Placental pericyte (primary cell): ENCODE measurements at places on chromosomes 7 and 10. TPM values are rescaled to one million over a fixed set of nuclear protein-coding genes. Genes with fewer than 3 reads are reported as not detected.

AGBL3 gene
- total RNA-seq = 0.22 and 0.72 TPM in 2 replicates

FAM25C gene
- total RNA-seq = not detected in 2 replicates

CALCR gene
- total RNA-seq = under 0.01 and 0.14 TPM in 2 replicates

SCART1 gene
- total RNA-seq = 2.1 and 3.1 TPM in 2 replicates

TUBB8 gene
- not detected in 2 replicates for total RNA-seq

BCCIP gene
- total RNA-seq = 24.9 and 37.9 TPM in 2 replicates

ZNF425 gene
- 1.6 and 3.9 TPM in 2 replicates for total RNA-seq

TMEM178B gene
- under 0.01 TPM in 1 of 2 replicates, not detected in the other for total RNA-seq

TMEM213 gene
- not detected in 2 replicates for total RNA-seq

STEAP1B gene
- 2.2 and 8.4 TPM in 2 replicates for total RNA-seq

PDZD7 gene
- total RNA-seq = 0.22 and 0.57 TPM in 2 replicates

PON2 gene
- total RNA-seq = 33.9 and 52.8 TPM in 2 replicates

NYAP1 gene
- 0.72 and 1.8 TPM in 2 replicates for total RNA-seq

OR2A1 gene
- 0.14 TPM in 1 of 2 replicates, not detected in the other for total RNA-seq

PHKG1 gene
- 0.86 and 0.88 TPM in 2 replicates for total RNA-seq

NRCAM gene
- total RNA-seq = 0.14 and 0.22 TPM in 2 replicates

OGDH gene
- 84.9 and 172 TPM in 2 replicates for total RNA-seq

TMEM176A gene
- total RNA-seq = not detected in 2 replicates

SPDYE6 gene
- not detected in 2 replicates for total RNA-seq

ZNF680 gene
- 2.0 and 10.3 TPM in 2 replicates for total RNA-seq

GNG11 gene
- 45.1 and 93.5 TPM in 2 replicates for total RNA-seq

MMD2 gene
- not detected in 2 replicates for total RNA-seq
